Stimulated activated CD8-positive, alpha-beta memory T cell treated with anti-CD3 and anti-CD28 coated beads, Interleukin-12 subunit alpha, Interleukin-12 subunit beta, amount 100 ng/mL, for 1 hour (primary cell): ENCODE measurements at places on chromosomes 1 and 21.

- peak; percentile 33 for DNase-seq
Observed at GRCh38 chr1:44721485-44722361, 9.2 kb downstream of the RNU5D-1 start.

- DNase-seq = no peak
Observed at GRCh38 chr1:35046730-35047129, 15.0 kb upstream of the ZMYM6 start.

GRCh38 chr1:63918418-63918945 lies 144.7 kb downstream of the ROR1 start:
- DNase-seq = no peak

GRCh38 chr1:226414098-226414698 lies 6.3 kb upstream of the PARP1 start:
- no peak for DNase-seq

- no peak for DNase-seq
Observed at GRCh38 chr1:235278233-235278914, 49.6 kb downstream of the ARID4B start.

DNA sequence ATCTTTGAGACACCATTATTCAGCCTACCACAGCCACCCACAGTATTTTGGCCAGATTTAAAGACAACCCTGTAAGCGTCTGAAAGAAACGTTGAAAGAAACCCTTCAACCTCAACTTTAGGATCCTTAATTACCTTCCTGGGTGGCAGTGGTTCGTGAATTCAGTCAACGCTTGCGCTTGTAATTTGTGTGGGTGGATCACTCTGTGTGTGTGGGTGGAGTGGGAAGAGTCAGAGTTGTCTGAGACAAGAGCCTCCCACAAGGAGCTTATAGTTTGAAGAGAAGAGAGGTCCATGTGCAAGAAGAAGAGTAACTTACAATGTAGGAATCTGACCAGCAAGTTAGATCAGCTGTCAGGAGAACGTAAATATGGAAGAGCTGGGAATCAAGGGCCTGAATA lies 8.4 kb downstream of the COQ8A start:
- no peak for DNase-seq

- no peak for DNase-seq
Observed at GRCh38 chr1:16164213-16165072, 8.6 kb upstream of the EPHA2 start.

- no peak for DNase-seq
Observed at GRCh38 chr1:111175349-111175748, 25.1 kb downstream of the DENND2D start.

- no peak for DNase-seq
Observed at GRCh38 chr1:201299968-201300367, 16.7 kb downstream of the PKP1 start.

GRCh38 chr1:44390277-44390676 lies 14.8 kb upstream of the RNF220 start:
- no peak for DNase-seq

- no peak for DNase-seq
Observed at GRCh38 chr1:59165353-59165752, 131.5 kb upstream of the FGGY start.

DNA sequence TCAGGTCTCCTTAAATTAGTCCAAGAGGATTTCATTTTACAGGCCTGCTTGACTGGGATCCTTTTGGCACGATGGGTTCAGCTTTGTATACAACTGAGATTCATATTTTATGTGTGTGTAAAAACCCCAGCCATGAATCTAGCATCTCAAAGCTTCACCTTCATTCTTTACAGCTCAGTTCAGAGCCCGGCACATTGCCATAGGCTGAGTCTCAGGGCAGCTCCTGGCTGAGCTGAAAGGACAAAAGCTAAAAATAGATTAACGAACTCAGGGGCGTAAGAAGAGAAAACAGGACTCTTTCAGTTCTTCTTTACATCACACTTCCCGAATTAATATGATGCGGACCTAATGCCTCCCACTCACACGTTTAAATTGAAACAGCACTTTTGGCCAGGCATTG lies 262.8 kb upstream of the PBX1 start:
- no peak for DNase-seq

GRCh38 chr1:81950591-81951244 lies 150.0 kb downstream of the ADGRL2 start:
- DNase-seq = no peak

GRCh38 chr1:180155182-180155682 lies 563 bp downstream of the QSOX1 start:
- DNase-seq = no peak

- DNase-seq = no peak
Observed at GRCh38 chr1:172390683-172391551, 29.6 kb upstream of the C1orf105 start.
